D721Med (cell line): ENCODE measurements at places on chromosomes 2 and 18.
A peak's percentile ranks its signal among the peaks of the same experiment; 100 is the strongest.

DNA sequence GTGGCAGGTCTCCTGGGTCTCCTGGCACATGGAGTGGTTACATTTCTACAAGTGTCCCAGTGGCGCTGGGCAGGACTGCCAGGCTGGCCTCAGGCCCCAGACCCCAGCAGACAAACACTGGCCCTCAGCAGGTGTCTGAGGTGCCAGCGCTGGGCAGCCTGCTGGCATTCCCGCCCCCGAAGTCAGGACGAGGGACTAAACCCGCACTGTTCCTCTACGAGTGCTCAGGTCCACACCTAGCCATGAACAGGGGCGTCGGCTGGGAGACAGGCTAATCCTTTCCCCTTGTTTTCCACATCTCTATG, 12.8 kb downstream of the SNED1 start:
- no peak for DNase-seq

DNA sequence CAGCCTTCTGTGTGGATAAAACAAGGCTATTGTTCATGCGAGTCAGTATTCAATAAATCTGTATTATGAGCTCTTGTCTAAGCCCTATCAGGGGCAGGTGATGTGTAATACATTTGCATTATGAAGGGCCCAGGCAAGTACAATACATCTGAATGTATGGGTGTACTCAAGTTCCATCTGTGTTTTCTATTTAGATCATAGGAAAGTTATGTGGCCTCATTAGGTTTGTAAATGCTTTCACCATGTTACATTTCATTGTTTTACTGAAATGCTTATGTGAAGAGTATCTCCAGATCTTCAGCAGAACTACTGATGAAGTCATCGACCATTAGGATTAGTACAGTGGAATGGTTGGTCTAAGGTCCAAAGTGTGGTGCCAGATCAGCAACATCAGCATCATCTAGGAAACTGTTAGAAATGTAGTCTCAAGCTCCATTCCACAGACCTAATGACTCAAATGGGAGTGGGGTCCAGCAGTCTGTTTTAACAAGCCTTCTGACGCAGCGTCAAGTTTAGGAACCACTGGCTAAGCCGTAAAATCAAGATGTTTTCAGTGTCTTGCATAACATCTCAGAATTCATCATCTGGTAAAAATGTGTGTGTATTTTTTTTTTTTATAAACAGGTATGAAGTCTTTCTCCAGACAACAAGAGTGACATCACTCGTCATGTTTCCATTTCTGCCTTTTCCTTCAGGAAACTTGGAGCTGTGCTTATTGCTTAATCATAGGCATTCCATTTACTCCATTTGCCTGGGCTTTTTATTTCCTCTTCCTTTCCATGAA, 80.5 kb downstream of the LYPD6 start:
- DNase-seq: no peak

GRCh38 chr18:11322006-11322405, 172.6 kb upstream of the PIEZO2 start:
- no peak for DNase-seq

DNA sequence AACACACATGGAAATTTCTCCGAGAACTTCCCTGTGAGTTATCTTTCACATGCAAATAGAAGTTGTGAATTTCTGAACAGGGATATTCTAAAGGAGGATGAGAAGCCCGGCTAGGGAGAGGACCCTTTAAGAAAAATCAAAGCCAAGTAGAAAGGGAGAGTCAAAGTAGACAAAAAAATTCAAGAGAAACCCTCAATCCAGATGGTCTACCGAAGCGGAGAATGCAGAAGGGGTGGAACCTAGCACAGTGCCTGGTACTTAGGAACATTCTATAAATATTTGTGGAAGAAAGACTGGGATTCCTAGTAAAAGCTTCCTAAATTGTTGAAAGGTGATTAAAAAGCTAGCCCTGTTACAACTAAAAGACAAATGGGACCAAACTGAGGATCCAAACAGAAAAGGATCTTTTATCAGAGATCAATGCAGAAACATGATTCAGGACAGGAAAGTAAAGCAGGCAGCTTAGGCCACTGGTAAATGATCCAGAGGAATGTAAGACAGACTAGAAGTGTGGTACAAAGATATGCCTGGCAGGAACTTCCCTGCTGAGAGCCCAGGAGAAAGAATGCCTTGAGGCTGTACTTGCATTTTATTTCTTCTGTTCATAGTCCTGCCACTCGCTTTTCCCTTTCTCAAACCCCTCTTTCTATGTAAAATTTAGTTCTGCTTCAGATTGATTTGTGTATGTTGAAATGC, 19.5 kb upstream of the GLS start:
- no peak for DNase-seq

DNA sequence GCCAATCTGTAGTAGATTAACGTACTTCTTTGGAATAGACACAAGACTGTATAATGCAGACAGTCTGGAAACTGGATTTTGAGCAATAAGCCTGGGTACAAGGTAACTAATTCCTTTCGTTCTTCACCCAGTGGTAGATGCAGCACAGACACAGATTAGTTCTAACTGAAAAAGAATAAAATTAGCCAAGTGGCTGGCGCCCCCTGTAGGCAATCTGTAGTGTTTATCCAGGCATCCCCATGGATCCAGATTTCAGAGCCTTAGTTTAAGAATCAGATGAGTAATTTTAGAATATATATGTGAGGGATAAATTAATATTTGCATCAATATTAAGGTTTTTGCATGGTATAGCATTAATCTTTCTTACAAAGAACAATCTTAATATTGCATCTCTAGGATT, 563.9 kb downstream of the DCC start:
- DNase-seq: peak; percentile 21

DNA sequence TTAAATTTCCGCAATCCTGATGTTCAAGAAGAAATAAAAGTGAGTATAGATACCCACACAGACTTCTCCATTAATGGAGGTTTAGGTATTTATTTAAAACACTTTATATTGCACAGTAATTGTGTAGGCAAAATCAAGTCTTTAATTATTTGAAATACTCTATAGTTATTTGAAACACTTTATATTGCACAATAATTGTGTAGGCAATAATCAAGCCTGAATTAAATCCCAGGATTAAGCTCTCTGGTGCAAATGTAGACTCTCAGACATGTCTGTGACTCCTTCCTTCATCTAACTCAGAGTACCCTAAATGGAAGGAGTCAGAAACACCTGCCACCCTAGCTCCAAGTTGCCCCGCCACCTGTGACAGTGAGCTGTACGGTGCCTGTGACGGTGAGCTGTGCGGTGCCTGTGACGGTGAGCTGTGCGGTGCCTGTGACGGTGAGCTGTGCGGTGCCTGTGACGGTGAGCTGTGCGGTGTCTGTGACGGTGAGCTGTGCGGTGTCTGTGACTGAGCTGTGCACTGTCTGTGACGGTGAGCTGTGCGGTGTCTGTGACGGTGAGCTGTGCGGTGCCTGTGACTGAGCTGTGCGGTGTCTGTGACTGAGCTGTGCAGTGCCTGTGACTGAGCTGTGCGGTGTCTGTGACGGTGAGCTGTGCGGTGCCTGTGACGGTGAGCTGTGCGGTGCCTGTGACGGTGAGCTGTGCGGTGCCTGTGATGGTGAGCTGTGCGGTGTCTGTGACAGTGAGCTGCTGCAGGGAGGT, 11.0 kb downstream of the SLC3A1 start:
- no peak for DNase-seq

GRCh38 chr2:43461453-43462073, 134.3 kb downstream of the THADA start:
- DNase-seq: no peak

DNA sequence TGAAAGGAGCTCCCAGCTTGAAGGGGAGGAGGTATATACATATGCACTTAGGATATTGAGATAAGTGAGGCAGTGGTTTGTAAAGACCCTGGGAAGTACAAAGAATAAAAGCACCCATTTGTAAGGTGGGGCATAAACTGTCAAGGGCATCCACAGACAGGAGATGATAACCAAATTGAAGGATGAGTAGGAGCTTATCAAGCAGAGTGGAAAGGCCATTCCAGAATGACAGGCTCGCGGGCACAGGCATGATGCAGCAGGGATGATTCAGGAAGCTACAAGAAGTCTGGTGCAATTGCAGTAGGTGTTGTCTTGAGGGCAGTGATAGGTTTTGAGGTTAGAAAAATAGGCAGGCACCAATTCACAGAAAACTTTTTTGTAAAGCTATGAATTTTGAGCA, 504.8 kb downstream of the PIK3C3 start:
- DNase-seq: no peak

DNA sequence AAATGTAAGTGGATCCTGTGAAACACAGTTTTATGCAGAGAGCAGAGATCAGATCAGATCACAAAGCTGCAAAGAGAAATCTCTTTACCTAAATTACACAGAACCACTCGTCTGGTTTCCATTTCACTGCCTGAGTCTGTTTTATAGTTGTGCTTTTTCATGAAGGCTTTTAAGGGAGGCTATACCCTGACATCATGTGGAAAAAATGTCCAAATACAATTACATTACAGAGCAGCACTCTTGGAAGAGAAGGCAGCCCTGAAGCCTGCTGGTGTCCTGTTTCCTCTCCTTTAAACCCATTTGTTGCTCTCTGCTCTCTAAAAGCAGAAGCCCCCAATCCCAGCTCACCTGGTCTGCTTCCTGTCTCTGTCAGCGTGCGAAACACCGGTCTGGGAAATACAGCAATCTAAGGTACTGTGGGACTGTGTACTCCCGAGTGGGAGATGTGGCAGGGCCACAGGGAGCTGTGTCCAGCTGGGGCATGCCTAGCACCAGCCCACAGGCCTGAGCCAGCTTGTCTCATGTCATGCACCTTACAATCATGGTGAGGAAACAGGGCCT, 24.8 kb upstream of the ZFP36L2 start:
- no peak for DNase-seq

DNA sequence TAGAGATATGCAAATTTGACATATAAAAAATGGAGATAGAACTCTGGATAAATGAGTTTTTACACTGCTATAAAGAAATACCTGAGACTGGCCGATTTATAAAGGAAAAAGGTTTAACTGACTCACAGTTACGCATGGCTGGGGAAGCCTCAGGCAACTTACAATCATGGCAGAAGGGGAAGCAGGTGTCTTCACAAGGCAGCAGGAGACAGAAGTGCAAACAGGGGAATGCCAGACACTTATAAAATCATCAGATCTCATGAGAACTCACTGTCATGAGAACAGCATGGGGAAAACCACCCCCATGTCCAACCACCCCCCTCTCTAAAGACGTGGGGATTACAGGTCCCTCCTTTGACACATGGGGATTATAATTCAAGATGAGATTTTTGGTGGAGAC, 1540.2 kb upstream of the SLC39A10 start:
- DNase-seq: no peak
